ENCODE measurements at places on chromosomes 6 and 20.

- DNase-seq: no peak
Measured at GRCh38 chr6:36955671-36956445, 1.3 kb downstream of the PI16 start.

DNA sequence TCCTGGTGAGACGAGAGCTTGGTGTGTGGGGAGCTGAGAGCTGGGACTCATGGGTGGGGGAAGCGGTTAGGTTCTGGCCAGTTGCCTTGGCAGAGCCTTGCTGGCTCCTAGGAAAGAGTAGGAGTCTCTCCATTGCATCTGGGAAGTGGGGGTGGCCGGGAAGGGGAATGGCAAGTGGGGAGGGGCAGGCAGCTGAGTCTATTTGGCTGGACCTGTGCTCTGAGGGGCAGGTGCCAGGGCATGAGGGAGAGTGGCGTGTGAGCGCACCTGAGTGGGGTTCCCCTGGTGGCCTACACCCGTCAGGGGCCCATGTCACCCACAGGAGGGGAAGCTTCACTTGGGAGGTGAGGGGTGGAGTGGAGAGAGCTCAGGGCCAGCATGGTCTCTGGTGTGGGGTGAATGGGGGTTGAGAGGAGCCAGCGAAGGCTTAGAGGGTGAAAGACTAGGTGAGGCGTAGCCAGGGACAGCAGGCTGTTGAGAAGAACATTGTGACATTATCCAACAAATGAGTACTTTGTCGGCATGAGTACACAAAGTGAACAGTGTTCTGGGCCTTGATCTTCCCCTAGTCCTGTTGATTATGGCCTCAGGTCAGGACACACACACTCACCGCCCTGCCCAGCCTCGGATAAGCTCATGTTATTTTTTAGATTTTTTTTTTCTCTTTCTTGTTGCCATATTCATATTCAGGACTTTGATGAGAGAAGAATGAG is 59.8 kb downstream of the FAM120B start:
- DNase-seq: no peak

DNA sequence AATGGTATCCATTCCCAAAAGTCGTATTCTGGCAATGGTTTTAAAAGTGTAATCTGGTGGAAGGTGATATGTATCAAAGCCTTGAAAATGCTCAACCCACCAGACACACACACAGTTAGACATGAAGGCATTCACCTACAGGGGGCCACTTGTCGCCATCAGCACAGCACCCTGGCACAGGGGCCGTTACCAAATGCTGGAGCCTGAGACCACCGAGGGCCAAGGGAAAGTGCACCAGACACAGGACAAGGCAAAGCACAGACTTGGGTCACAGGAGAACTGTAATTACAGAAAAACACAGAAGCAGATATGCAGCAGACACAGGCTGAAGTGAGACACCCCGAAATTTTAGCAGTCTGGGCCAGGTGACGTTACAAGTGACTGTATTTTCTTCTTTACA is 9.3 kb downstream of the TAF4 start:
- DNase-seq: no peak

GRCh38 chr20:36541768-36542488 is 609 bp downstream of the MYL9 start:
- DNase-seq: no peak

DNA sequence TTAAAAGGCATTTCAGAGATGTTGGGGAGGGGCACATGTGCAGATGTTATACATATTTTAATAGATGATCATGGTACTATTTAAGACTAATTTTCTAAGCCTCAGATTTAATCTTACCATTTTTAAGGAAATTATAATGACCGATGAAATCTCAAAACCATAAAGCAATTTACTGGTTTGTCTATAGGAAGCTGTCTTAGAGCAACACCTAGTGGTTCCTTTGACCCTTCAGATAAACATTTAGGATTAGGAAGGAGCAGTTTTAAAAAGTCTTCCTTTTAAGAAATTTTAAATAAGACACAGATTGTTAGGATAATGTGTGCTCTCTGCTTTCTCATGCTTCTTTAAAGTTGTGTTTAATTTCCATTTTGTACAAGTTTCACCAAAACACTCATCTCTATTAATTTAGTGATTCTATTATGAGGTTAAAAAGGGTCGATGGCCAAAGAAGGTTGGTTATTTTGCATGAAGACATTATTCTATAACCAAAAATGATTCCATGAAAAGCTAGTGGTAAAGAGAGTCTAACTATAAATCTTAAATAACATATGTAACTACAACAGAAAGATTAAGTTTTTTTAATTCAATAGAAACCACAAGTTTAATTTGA is 376.4 kb downstream of the HACE1 start:
- DNase-seq: no peak

DNA sequence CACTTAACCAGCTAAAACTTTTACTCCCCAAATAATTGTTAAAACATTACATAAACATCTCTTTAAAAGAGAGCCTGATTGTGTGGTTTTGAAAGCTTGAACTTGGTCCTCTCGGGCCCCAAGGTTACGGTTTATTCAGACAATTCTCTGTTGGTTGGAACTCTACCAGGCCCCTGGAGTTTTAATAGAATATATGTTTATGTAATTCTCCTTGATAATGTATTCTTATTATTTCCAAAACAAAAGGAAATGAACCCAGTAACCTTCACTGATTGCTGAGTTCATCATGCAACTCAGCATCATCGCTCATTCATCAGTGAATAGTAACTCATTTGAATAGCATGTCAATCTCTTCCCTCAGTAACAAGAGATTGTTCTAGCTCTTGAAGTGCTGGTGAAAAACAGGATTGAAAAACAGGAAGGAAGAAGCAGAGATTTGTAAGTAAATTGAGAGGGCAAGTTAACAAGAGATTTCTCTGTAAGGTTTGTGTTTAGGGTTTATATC is 464.5 kb upstream of the MARCKS start:
- DNase-seq: no peak

- no peak for DNase-seq
Measured at GRCh38 chr6:122766256-122766655, 13.3 kb upstream of the FABP7 start.

GRCh38 chr6:105869835-105870440 is 216.2 kb upstream of the PRDM1 start:
- no peak for DNase-seq

- DNase-seq: no peak
Measured at GRCh38 chr6:163733061-163733460, 318.5 kb downstream of the QKI start.

- no peak for DNase-seq
Measured at GRCh38 chr6:100447900-100448748, 16.6 kb downstream of the SIM1 start.

DNA sequence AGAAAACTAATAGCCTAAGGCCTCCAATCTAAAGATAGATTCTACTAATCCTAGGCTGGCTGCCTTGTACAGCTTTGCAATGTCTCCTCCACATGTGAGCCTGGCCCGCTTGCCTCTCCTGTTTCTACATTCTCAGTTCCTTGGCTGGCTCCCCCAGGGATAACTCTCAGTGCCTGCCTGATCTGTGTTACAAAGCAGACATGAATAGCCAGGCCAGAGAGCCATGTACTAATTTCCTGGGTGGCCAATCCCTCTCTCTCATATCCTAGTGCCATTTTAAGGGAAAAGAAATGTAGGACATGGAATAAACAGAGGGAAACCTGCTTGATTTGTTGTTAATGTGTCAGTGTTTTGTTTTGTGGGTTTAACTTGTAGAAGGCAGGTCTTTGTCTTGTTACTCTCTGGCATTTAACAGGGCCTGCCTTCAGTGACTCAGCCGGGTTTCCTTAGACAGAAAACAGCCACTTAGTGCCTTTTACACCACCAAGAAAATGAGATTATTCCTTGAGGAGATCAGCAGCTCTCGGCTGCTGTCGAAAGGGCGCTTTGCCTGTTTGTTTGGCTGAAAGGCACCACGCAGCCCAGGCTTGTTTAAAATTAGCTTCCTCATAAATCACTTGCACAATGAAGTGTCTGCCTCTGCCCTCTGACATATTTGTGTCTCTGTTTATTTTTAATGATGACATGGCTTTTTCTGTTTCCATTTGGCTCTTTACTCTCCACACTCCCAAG is 702.7 kb downstream of the MAFB start:
- DNase-seq: no peak

DNA sequence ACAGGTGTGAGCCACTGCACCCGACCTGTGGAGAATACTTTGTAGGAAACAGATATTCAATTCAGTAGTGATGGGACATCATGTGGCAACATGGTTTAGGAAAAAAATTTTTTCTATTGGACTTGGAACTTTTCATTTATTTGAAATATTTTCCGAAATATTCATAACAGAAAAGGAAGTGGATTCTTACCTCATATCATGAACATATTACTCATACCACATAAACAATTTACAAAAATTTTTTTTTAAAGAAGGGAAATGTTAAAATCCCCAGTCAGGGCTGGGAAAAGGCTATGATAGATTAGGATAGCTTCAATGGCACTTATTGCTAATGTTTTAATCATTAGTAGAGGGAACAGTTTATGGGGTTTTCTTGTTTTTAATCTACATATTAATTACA is 6.8 kb upstream of the ALDH8A1 start:
- no peak for DNase-seq

DNA sequence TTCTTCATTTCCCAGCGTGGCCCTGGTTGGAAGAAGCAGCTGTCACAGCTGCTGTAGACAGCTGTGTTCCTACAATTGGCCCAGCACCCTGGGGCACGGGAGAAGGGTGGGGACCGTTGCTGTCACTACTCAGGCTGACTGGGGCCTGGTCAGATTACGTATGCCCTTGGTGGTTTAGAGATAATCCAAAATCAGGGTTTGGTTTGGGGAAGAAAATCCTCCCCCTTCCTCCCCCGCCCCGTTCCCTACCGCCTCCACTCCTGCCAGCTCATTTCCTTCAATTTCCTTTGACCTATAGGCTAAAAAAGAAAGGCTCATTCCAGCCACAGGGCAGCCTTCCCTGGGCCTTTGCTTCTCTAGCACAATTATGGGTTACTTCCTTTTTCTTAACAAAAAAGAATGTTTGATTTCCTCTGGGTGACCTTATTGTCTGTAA is 292.7 kb downstream of the ESR1 start:
- no peak for DNase-seq

DNA sequence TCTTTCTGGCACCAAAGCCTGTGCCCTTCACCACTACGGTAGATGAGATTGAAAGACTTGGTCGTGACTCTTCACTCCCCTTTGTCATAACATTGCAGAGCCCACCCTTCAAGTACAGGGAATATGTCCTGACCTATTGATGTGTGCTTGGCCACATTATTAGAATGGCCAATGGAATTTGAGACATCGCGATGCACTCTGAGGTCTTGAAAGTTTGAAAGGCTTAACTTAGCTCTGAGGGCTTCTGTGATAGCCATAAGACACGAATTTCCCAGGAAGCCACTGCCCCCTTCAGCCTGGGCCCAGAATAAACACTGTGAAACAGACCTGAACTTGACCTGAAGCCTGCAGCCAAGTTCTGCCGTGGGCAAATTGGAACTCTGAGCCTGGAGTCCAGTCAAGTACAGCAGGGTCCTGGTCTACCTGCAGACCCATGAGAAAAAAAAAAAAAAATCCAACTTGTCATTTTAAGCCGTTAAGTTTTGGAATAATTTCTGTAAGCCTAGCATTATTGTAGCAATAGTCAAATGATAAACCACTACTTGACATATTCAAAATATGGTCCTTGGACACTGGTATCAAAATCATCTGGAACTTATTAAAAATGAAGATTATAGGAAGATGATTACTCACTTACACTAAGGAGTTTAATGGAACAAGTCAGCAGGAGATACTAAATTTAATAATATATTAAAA is 36.9 kb upstream of the TRAF3IP2 start:
- DNase-seq: no peak

DNA sequence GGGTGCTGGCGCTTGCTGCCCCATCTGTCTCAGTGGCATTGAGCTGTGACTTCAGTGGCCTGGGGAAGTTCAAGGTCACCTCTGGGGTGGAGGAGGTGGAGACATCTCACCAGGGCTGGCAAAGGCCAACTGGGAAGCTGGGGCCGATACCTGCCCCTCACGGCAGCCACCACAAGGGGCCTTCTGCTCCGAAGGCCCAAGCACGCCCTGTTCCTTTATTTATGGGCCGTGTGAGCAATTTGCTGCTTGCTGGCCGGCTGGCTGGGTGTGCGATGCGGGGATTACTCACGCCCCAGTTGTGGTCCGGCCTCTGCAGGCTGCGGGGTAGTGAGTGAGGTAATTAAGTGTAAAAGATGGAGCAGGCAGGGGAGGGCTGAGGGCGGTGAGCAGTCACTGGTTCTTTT is 13.2 kb upstream of the SCRT2 start:
- no peak for DNase-seq

DNA sequence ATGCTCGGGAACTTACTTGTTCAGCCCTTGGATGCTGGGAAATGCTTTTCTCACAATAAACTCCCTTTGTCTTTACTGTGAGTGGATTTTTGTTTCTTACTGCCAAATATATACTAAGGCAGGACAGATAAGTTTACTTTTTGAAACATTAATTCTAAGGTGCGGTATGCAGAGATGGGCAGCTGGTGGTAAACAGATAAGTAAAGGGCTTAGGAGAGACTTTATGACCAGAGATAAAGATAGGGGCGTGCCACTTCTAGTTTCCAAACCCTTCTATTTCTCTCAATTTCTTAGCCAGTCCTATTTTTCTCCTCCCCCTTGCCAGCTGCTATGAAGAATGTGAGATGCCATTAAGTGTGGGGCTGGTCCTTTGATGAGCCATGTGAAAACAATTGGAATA is 16.3 kb downstream of the SAMD3 start:
- no peak for DNase-seq

DNA sequence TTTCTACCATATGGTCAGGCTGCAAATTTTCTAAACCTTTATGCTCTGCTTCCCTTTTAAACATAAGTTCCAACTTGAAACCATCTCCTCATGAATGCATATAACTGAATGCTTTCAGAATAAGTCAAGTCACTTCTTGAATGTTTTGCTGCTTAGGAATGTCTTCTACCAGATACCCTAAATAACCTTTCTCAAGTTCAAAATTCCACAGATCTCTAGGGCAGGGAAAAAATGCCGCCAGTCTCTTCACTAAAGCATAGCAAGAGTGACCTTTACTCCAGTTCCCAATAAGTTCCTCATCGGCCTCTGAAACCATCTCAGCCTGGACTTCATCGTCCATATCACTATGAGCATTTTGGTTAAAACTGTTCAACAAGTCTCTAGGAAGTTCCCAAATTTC is 1011.2 kb upstream of the CITED2 start:
- no peak for DNase-seq

DNA sequence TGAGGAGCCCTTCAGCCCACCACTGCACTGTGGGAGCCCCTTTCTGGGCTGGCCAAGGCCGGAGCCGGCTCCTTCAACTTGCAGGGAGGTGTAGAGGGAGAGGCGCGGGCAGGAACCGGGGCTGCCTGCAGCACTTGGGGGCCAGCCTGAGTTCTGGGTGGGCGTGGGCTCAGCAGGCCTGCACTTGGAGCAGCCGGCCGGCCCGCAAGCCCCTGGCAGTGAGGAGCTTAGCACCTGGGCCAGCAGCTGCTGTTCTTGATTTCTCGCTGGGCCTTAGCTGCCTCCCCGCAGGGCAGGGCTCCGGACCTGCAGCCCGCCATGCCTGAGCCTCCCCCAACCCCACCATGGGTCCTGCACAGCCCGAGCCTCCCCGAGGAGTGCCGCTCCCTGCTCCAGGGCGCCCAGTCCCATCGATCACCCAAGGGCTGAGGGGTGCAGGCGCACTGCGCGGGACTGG is 101.7 kb upstream of the ADGRB3 start:
- DNase-seq: no peak
